ENCODE measurements at places on chromosomes 4 and X.

- peak; percentile 19 for DNase-seq
Measured at GRCh38 chr4:163492951-163493504, 1.5 kb upstream of the TMA16 start.

DNA sequence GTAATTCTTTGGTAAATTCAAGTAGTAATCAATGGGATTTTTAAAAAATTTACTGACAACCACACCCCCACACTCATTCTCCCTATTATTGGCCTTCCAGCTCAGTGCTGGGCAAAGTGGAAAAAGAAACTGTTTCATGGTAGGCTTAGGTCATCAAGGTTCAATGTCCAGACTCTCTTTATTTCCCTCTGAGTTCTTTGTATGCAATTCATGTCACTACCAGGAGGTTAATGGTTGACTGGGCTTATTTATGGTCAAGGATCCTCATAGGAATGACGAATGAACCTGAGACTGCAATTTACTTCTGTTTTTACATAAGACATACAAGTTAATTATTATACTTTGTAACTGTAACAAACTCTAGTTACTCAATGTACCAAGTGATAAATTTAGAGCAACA is 403.2 kb downstream of the KLHL13 start:
- DNase-seq, result no peak

GRCh38 chr4:89496851-89497250 is 189.3 kb upstream of the GPRIN3 start:
- peak; percentile 26 for DNase-seq

DNA sequence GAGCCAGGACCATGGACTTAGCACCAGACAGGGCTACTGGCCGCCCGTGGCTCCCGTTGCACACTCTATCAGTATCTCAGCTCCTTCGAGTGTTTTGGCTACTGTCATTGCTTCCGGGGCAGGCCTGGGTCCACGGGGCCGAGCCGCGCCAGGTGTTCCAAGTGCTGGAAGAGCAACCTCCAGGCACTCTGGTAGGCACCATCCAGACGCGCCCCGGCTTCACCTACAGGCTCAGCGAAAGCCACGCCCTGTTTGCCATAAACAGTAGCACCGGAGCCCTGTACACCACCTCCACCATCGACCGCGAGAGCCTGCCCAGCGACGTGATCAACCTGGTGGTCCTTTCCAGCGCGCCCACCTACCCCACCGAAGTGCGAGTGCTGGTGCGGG is 1.6 kb downstream of the FAT4 start:
- no peak for DNase-seq

- peak; percentile 44 for DNase-seq
Measured at GRCh38 chr4:148787831-148788477, 345.7 kb upstream of the NR3C2 start.

DNA sequence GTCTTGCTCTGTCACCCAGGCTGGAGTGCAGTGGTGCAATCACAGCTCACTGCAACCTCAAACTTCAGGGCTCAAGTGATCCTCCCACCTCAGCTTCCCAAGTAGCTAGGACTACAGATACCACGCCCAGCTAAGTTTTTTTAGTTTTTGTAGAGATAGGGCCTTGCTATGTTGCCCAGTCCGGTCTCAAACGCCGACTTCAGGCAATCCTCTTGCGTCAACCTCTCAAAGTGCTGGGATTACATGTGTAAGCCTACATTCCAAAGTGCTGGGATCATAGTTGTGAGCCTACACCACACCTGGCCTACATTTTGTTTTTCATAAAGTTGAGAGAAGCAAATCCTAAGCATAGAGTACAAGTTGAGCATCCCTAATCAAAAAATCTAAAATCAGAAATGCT is 42.2 kb downstream of the SMARCA5 start:
- DNase-seq, result no peak

- DNase-seq, result no peak
Measured at GRCh38 chr4:150784305-150784704, 202.4 kb downstream of the MAB21L2 start.

DNA sequence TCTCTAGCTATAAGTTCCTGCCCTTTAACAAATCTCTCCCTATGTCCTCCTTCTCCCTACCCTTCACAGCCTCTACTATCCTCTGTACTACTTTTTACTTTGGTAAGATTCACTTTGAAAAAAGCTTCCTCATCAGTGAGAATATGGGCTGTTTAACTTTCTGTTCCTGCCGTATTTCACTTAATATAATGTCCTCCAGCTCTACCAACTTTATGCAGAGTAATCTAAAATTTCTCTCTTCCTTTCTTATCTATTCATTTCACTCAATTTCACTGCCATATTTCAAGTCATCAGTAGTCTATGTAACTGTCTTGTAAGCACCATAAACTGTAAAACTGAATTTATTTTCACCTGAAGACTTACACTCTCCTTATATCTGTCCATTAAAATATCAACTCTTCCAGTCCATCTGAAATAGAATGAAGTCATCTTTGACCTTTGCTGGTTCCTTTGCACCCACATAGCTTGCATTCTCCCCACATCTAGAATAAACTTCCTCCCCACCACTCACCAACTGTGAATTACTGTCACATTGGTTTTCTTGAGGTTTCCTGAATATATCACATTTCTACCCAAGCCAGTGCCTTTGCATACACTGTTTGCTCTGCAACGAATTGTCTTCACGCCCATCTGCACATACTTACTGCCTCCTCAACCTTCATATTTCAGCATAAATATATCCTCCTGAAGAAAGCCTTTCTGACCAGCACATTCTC is 54.6 kb downstream of the ARAP2 start:
- DNase-seq, result peak; percentile 46

DNA sequence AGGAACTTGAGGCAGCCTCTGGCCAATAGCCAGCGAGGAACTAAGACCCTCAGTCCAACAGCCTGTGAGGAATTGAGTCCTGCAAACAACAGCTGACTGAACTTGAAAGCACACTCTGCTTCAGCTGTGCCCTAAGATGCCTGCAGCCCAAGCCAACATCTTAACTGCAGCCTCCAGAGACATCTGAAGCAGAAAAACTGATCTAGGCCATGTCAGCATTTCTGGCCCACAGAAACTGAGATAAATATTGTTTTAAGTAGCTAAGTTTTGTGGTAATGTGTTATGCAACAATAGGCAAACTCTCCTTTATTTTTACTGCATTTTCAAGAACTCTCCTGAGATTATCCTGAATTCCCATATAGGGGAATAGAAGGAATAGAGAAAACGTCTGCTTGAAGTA is 24.4 kb upstream of the PIGA start:
- DNase-seq, result no peak

DNA sequence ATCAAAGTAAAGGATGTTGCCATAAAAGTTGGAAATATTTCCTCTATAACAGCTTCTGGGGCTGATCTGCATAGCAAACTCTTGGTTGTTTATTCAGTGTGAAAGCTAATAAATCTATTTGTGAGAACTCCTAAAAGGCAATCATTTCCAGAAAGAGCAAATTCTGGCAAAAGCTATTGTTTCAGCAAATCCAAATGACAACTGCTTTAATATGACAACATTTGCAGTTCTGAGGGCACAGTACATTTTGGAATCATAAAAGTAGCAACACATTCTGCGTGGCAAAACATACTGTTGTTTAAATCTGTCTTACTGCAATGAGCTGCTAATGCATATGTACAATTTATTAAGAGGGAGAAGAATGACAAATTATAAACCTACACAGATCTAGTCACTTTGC is 818.1 kb downstream of the FSTL5 start:
- no peak for DNase-seq

DNA sequence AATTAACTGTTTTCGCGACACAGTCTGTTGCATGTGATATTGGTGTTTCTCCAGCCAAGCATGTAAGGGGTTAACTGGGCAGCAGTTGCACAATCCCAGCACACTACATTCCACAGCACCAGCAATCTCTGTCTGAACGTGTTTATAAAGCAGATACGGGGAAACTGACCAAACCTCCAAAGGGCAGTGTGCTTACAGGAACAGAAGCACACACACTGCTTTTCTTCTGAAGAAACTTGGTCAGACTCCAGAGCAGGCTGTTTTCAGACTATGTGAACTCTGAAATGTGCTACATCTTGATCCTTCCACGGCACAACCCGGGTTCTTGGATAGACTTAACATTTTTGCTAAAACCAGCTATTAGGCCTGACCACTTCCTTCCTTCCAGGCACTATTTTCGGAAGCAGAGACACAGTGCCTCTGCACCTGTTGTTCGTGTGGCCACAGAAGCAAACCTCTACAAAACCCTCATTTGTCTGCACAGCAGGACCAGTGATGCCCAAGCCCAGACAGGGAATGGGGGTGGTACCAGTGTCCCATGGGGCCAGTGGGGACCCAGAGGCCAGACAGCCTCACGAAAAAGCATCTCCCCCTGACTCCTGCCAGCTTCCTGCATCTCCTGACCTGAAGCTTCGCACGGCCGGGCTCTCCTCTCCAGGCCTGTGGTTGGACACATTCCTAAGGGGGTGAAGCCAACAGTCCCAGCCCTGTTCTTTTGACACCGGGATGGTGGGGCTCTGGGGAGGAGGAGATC is 90.1 kb downstream of the IRF2 start:
- peak; percentile 74 for DNase-seq

- DNase-seq, result no peak
Measured at GRCh38 chr4:89535251-89535650, 227.7 kb upstream of the GPRIN3 start.

DNA sequence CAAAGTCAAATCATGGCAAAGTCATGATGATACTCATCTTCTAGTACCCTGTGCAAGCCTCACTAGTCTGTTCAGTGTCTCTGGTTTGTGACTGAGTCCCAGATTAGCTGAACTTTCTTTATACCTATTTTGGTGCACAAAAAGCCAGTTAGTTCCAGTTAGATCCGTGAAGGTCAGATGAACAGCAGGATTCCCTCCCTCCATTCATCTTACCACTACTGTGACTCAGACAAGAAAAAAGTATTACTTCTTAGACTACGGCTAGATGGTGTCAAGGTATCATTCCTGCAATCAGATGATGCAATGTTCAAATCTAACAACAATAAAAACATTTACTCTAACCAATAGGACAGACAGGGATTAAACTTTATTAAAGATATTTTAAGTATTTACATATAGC is 30.4 kb downstream of the ARHGEF6 start:
- peak; percentile 53 for DNase-seq

GRCh38 chrX:138788771-138789170 is 77.3 kb upstream of the FGF13 start:
- DNase-seq, result no peak

DNA sequence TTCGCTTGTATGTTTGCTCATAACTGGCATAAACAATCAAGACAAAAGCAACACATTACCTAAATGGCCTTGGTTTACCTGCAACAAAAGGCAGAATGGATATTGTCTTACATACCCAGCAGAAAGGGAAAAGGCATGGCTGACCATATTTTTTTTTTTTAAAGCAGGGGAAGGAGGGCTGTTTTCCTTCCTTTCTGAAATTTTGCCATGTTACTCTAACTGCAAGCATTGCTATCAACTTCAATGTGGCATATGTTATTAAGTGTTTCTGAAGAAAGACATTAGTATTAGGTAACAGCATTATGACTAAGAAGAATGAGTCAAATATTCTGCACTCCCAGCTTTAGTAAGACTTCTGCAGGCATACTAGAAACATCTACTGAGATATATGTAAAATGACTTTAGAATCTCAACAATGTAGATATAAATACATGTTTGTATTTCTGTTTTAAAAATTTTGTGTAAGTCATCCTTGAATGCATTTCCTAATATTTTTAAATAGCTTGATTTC is 512.6 kb upstream of the FAM241A start:
- DNase-seq, result no peak

- no peak for DNase-seq
Measured at GRCh38 chrX:15395789-15396188, 11.6 kb upstream of the VEGFD start.

DNA sequence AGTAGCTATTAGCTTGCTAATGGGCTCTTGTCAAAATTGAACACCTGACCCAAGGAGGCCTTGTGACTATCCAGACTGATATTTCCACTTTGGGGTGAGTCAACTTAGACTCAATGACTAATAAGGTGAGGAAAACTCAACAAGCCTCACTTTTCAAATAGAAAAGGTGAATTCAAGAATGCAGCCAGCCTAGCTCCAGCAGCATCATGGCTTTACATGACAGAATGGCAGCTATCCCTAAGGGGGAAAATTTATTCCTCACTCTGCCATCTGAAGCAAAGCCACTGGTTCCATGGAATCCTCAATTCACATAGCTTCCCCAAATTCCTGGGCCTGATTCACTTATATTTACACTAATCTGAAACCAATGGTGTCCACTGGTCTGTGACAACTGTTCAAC is 29.1 kb upstream of the RAB9B start:
- no peak for DNase-seq

DNA sequence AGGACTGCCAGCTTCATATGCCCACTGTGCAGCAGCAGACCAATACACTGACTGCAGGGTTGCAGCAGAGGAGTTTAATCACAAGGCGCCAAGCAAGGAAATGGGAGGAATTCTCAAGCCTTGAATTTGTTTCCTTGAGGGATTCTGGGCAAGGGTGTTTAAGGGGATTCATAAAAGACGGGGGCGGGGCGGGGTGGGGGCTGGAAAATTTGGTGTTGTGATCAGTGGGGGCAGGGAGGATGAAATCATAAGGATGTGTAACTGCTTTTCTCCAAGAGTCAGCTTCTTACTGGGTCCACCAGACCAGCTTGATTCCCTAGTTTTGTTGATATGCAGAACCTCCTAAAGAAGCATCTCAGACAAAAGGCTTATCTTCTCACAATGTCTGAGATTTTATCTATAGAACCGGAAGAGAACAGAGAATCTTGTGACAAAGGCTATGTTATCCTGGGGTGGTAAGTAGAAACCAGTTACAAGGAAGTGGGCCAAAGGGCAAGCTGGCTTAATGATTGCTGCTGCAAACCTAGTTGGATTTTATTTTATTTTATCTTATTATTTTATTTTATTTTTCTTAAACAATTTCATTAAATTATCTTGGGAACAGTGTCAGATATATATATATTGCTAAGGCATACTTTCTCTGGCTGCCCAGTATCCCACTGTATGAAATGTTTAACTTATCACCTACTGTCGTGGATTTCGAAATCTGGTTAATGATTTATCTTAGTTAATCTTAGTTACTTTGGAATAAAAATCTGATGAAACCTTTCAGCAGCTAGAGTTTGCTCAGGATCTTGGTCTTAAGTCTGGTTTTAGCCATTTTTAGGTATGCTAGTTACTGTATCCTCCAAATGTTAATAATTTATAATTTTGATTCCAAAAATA is 276.4 kb downstream of the RPA4 start:
- DNase-seq, result no peak

- no peak for DNase-seq
Measured at GRCh38 chr4:182749667-182750167, 167.5 kb downstream of the DCTD start.

DNA sequence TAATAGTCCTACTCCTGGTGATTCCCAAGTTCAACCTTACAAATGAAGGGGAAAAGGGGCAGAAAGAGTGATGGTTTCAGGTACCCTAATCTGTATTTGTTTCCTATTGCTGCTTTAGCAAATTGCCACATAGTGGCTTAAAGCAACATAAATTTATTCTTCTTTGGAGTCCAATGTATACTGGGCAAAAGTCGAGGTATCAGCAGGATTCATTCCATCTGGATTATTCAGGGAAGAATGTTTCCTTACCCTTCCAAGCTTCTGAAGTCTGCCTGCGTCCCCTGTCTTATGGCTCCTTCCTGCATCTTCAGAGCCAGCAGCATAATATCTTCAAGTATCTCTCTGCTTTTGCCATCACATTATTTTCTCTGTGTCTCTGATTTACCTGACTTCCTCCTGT is 10.3 kb upstream of the BST1 start:
- no peak for DNase-seq

- DNase-seq, result no peak
Measured at GRCh38 chr4:569958-570667, 6.0 kb downstream of the TMEM271 start.

Measured in HT1080 (cell line).